Kidney (tissue), 22 donors: ENCODE measurements at places on chromosomes 1 and 21.
A peak's percentile ranks its signal among the peaks of the same experiment; 100 is the strongest.

- no peak for DNase-seq
- no peaks in the 10 kb centered on the region for H3K27me3 ChIP-seq
- H3K27ac ChIP-seq, result no peak overlapping the region
- H3K4me1 ChIP-seq, result no peaks in the 10 kb centered on the region
- no peak overlapping the region for H3K4me3 ChIP-seq
Observed at GRCh38 chr1:44777969-44778635, 2.8 kb downstream of the RPS8 start.

- H3K27ac ChIP-seq, result no peak overlapping the region
- H3K4me3 ChIP-seq, result no peak overlapping the region
- no peaks in the 10 kb centered on the region for H3K27me3 ChIP-seq
- no peak for DNase-seq
- peaks cover 4% of the 10 kb centered on the region for H3K4me1 ChIP-seq
- no peaks in the 10 kb centered on the region for H3K36me3 ChIP-seq
Observed at GRCh38 chr1:15014516-15014915, 139.0 kb upstream of the TMEM51 start.

DNA sequence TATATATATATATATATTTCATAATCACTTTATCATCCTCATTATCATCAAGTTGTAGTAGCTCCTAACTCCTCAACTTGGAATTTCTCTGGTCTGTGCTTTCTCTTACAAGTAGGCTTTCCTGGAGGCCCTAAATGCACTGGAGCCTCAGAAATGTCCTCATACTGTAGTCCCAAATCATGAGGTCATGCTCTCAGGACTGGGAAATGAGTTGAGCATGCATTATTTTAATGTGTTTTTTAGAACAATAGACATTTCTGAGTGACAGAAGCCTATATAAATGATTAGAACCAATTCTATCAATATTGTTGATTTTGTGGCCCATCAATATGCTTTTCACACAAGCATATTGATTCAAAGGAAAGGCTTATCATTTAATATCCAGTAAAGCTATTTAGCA is 42.9 kb upstream of the C1orf105 start:
- H3K36me3 ChIP-seq, result no peaks in the 10 kb centered on the region
- H3K4me1 ChIP-seq, result peaks cover 8% of the 10 kb centered on the region
- H3K4me3 ChIP-seq, result no peak overlapping the region
- no peak overlapping the region for H3K27ac ChIP-seq
- no peak for DNase-seq

DNA sequence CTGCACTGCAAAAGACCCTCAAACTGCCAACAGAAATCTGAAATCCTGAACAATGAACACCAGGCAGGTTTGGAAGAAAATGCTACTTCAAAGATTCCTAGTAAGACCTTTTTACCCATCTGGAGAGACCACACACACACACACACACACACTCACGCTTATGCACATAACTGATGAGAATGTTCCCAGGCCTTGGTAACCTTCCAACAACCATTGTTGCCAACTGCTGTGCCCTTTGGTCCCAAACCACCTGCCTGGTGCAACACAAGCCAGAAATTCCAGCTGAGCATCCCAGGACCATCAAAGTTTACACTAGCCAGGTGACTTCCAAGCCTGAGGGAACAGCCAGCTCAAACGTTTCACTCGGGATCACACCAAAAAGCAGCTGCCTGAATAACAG is 56.9 kb downstream of the SEC16B start:
- H3K4me1 ChIP-seq, result peaks cover 7% of the 10 kb centered on the region
- peak; percentile 29 for DNase-seq
- H3K4me3 ChIP-seq, result no peak overlapping the region
- no peaks in the 10 kb centered on the region for H3K27me3 ChIP-seq

GRCh38 chr1:64043288-64043687 is 160.1 kb upstream of the UBE2U start:
- no peaks in the 10 kb centered on the region for H3K36me3 ChIP-seq
- H3K27me3 ChIP-seq, result no peaks in the 10 kb centered on the region
- DNase-seq, result no peak
- H3K27ac ChIP-seq, result peak overlapping the region; percentile 0
- peaks cover 3% of the 10 kb centered on the region for H3K4me1 ChIP-seq
